COR-L47 (cell line): ENCODE measurements at places on chromosomes 7 and 10.

GRCh38 chr7:102042016-102042656, 224.7 kb downstream of the CUX1 start:
- DNase-seq: no peak

DNA sequence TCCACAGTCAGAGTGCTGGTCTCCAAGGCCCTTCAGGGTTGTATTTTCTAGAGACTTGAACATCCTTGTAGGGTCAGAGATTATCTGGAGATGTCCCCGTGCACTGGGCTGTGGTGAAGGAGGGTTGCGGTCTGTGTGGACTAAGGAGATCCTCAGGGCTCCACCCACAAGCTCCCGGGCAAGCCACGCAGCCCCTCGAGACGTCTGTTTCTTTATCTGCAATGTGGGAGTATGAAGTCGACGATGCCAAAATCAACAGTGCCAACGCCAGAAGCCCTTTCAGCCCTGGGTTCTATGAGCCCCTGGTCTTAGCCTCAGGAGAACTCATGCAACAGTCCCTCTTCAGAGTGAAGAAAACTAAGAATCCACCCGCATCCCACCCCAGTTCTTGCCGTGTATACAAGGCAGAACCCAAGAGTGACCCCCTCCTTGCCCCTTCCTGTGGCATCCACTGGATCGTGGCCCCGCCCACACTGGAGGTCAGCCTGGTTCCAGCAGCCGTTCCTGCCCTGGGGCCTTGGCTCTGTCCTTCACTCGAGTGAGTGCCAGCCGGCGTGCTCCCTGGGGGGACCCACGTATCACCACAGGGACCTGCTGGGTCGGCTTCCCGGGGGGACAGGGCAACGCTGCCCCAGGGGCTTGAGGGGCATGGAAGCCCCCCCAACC, 6.0 kb upstream of the SHH start:
- no peak for DNase-seq

GRCh38 chr7:151984612-151985011, 28.4 kb downstream of the GALNTL5 start:
- no peak for DNase-seq

GRCh38 chr7:106034383-106034782, 71.3 kb downstream of the CDHR3 start:
- DNase-seq: no peak

GRCh38 chr7:133081119-133081598, 731 bp downstream of the CHCHD3 start:
- DNase-seq: peak; percentile 1

DNA sequence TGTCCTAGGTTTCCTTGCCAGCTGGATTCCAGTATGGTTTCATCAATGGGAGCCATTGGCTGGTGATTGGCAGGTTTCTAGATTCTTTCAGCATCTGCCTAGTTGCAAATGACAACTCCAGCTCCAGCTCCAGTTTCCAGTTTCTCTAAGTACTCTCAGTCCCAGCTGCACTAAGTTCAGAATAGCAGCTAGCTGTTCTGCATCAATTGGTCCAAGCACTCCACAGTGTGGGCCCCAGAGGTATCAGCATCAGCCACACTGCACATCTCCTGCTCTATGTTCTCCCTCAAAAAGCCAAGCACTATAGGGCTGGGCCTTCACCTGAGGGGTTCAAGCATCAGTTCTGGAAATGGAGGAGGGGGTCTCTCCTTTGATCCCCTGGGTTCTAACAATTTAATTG, 143.4 kb downstream of the VPS50 start:
- no peak for DNase-seq

- DNase-seq: no peak
These were observed 50.9 kb downstream of the FOXI2 start for GRCh38 chr10:127787873-127788272.

GRCh38 chr10:114755537-114755936, 66.0 kb upstream of the FHIP2A start:
- no peak for DNase-seq
